ENCODE measurements at places on chromosomes 1 and 21.
A peak's percentile ranks its signal among the peaks of the same experiment; 100 is the strongest.

DNA sequence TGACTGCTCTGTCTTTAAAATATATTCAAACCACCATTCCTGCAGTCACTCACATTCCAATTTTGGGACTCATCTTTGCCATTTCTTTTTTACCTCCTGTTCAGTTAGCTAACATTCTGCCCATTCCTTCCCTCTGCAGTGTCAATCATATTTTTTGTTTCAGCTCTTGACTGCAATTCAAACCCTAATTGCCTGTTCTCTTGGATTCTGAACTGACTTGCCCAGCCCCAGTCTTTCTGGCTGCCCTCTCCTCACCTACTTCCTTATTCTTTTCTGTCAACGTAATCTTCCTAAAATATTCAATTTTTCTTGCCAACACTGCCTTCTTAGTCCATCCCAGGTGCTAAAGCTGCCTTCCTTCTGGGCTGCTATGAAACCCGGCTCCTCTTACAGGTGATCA, 6.1 kb downstream of the PRDM2 start:
- DNase-seq, result no peak

- DNase-seq, result peak; percentile 88
Measured at GRCh38 chr1:32989160-32990050, 24.8 kb upstream of the RNF19B start.

GRCh38 chr1:154801234-154802011, 68.7 kb downstream of the KCNN3 start:
- no peak for DNase-seq

DNA sequence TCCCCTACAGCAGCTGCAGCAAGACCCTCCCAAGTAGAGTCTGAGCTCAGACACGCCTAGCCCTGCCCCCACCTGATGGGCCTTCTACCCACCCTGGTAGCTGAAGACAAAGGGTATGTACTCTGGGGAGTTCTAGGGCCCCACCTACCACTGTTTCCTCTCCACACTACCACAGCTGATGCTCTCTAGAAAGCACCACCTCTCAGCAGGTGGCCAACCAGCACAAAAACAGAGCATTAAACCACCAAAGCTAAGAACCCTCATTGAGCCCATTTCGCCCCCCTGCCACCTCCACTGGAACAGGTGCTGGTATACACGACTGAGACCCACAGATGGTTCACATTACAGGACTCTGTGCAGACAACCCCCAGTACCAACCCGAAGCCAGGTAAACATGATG, 258.9 kb downstream of the SETD4 start:
- DNase-seq, result no peak

GRCh38 chr21:32463367-32463766, 50.9 kb downstream of the EVA1C start:
- no peak for DNase-seq

- DNase-seq, result no peak
Measured at GRCh38 chr1:226629210-226629895, 80.8 kb downstream of the STUM start.

DNA sequence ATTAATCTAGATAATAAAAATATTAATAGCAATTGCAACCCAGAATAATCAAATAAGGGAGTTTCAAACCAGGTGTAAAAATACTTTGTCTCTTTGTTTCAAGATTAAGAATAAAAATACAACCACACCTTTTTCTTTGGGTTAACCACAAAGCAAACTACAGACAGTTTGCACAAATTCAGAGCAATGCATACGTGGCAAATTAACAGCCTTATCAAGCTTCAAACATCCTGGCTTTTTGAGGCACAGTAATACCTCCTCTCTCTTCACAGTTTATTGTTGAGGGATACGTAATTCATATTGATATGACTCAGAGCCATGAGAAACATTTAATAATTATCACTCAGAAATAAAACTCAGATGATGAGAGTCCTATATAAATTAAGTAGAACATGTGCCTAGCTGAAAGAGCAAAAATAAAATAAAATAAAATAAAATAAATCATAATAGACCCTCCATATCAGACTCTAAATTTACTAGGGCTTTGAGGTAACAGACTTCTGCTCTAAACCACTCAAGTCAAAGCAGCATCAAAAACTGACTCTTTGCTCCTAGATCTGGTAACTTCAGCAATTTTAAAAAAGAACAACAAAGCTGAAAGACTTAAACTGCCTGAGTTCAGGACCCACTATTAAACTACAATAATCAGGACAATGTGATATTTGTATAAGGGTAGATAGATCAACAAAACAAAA, 11.4 kb downstream of the EDEM3 start:
- no peak for DNase-seq

DNA sequence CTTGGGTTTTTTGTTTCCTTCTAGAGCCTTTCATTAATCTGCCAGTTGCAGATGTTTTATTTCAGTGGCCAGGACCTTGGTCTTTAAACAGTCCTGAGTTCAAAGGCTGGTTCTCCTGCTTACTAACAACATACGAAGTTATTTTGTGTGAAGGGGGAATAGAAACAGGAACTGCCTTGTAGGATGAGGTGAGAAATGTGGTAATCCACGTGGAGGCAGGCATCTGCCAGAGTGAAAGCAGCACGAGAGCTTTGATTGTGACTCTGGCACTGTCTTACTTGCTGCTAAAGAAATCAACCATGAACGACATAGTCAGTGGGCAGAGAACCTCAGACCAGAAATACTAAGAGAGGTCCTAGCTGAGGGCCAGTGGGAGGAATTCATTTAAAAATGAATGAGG, 30.4 kb downstream of the TMEM63A start:
- no peak for DNase-seq

DNA sequence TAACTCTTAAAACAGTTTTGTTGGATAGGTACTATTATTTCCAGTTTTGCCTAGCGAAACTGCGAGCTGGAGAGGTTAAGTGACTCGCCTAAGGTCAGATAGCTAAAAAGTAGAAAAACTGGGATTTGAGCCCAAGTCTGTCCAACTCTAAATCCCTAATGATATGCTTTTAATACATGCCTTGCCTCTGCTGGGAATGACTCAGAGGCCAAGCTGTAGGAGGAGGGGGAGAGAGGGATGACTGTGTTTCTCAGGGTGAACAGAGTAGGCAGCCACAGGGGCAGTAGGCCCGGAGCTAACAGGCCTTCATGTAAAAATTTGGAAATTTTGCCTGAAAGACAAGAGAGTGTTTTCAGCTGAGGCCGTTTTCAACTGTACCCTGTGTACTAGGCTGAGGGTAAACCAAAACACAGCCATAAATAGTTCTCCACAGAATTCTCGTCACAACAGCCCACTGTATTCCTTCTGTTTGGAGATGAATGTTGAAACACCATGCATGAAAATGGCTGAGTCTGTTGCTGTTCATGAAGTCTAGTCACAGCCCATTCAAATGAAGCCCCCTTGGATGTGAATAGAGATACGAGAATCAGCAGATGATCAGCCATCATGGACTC, 107.5 kb upstream of the HOOK1 start:
- DNase-seq, result no peak
